ENCODE measurements at places on chromosomes 3 and 15.
A peak's percentile ranks its signal among the peaks of the same experiment; 100 is the strongest.

- DNase-seq: no peak
Observed at GRCh38 chr3:81452418-81452817, 309.0 kb downstream of the GBE1 start.

- DNase-seq: no peak
Observed at GRCh38 chr15:29880341-29880740, 58.1 kb upstream of the TJP1 start.

DNA sequence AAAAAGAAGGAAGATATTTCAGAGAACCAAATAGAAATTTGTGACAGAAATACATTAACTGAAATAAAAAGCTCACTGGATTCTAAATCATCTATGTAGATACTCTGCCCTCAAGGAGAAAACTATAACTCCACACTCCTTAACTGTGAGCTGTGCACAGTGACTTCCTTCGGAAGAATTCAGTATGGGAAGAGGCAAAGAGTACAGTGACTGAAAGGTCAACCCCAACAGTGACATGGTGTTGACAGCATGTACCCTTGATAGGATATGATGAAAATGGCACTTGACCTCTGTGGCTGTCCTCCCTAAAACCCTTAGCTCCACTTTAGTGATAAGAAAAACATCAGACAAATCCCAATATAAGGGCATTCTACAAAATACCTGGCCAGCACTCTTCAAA lies 165.5 kb downstream of the ATP10A start:
- DNase-seq: no peak

GRCh38 chr15:55283379-55284147 lies 6.0 kb downstream of the RAB27A start:
- DNase-seq: no peak

DNA sequence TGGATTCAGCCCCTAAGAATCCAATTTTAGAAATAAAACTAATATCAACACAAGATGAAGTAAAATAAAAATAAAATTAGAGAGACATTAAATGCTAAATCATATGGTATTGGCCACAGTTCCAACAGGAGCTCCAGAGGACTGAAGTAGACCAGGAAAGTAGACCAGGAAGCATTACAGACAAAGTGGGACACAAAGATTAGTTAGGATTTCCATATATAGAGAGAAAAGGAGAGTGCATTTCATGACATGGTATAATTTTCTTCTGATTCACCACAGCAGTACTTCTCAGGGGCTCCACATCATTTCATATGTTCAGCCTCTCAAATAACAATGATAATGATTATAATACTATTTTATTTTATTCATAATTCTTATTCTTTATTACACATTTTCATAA lies 18.3 kb downstream of the FGF7 start:
- no peak for DNase-seq

GRCh38 chr3:66001626-66002025 lies 37.1 kb downstream of the MAGI1 start:
- DNase-seq: no peak

GRCh38 chr3:61866961-61867461 lies 305.6 kb downstream of the PTPRG start:
- DNase-seq: no peak

- DNase-seq: no peak
Observed at GRCh38 chr3:168024537-168024941, 71.2 kb downstream of the GOLIM4 start.

DNA sequence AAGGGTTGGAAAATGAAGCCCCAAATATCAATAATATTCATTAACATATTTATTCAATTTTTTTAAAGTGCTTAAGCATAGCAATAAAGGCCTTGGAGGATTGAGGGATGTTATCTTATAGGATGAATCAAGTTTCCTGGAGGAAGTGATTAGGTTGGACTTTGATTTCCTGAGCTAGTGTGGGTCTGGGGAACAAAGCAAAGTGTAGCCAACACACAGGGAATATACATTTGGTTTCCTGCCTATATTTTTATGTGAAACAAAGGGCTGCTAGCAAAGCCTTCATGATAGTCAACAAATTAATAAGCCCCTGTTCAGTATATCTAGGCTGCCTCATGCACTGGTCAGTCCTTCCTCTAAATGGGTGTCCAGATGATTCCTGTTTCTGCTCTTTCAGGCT lies 261.1 kb upstream of the IL12A start:
- DNase-seq: no peak

DNA sequence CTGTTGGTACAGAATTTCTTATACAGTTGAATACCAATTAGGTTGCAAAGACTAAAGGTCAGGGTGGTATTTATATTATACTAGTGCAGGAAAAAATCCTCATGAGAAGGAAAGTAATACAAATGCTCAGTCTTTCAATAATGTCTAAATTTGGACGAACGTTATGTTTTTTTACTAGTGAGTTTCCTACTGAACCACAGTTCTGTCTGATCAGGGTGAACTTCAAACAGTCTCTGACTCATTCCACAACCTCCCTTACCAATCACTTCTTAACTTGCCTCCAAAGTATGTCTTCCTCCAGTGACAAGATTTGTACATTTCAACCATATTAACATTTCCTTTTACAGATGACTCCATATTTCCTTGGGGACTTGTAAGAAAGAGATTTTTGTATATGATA lies 3.4 kb downstream of the TMEM212 start:
- DNase-seq: no peak

DNA sequence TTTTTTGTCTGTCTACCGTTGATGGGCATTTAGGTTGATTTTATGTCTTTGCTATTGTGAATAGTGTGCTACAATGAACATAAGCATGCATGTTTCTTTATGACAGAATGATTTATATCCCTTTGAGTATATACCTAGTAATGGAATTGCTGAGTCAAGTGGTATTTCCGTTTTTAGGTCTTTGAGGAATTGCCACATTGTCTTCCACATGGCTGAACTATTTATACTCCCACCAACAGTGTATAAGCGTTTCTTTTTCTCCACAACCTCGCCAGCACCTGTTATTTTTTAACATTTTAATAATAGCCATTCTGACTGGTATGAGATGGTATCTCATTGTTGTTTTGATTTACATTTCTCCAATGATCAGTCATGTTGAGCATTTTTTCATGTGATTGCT lies 89.6 kb upstream of the GALNT15 start:
- no peak for DNase-seq

DNA sequence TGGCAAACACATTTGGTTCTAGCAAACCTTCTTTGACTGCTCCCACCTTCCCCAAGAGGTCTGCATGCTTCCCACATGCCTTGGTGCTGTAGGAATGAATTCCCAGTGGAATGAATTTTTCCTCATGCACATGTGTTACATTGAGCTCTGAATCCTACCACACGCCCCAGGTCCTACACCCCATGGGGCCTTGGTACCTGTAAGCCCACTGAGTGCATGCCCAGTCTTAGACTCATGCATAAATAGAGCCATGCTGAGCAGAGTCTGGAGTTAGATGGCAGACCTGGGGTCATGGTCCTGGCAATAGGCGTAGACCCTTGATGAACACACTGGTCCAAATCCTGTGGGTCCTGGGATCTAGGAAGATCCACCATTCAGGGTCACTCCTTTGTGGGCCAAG lies 81.8 kb downstream of the EPHB1 start:
- no peak for DNase-seq

GRCh38 chr3:188673646-188674186 lies 498.1 kb upstream of the TPRG1 start:
- DNase-seq: no peak

- DNase-seq: no peak
Observed at GRCh38 chr15:69467636-69468035, 15.0 kb downstream of the RPLP1 start.

GRCh38 chr15:79076661-79077060 lies 13.9 kb downstream of the RASGRF1 start:
- DNase-seq: peak; percentile 12

GRCh38 chr15:91604122-91604521 lies 249.4 kb upstream of the SLCO3A1 start:
- no peak for DNase-seq

GRCh38 chr3:147775816-147776530 lies 366.8 kb downstream of the ZIC1 start:
- DNase-seq: no peak

DNA sequence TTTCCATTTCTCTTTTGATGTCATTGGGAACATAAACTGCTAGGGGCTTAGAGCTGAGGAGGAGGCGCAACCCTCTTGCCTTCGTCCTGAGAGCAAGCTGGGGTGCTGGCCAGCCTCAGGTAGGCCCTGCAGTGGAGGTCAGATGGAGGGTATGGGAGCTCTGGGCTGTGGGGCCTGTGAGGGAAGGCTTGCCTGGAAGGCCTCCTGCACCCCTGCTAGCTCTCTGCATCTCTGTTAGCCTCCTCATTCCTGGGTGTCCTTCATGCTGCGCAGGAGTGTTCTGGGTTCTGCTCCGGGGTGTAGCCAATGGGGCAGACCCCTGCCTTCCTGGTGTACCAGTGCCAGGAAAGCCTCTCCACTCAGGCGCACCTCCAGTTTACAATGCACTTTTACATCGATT lies 11.8 kb downstream of the GP5 start:
- no peak for DNase-seq

DNA sequence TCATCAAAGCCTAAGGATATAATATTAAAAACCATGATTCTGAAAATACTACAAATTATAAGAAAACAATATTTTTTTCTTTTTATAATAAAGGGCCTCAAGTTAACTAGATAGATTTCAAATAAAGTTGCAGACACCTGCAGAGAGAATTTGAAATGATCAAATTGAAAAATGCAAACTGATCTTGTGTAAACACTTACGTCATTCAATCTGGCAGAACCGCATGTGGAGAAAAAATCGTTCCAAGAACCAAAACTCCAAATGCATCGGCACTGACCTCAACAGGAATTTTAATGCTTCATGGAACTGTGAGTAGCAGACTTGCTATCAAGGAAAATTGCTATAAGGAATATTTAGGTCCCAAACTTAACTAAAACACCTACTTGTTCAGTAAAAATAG lies 17.2 kb downstream of the CPA3 start:
- no peak for DNase-seq

- DNase-seq: peak; percentile 8
Observed at GRCh38 chr3:161372321-161373260, 1.3 kb upstream of the SPTSSB start.

DNA sequence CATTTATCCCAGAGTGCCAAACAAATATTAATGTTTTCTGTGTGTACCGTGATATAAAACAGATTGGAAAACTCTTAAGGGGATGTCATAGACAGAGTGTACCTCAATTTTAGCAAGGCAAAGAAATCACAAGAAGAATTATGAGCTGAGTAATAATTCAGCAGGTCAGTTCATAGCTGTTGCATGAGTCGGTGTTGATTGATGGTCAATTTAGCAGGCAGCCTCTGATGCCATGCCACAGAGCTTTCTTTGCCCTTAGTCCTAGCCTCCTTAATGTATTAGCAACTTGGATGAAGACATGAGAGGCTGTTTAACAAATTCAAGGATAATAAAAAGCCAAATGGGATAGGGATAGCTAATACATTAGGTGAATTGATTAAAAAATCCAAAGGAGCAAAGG lies 6.8 kb downstream of the SLC35A5 start:
- no peak for DNase-seq

GRCh38 chr15:65245096-65245856 lies 34.0 kb upstream of the CILP start:
- DNase-seq: no peak

GRCh38 chr15:64426845-64427465 lies 33.4 kb upstream of the ZNF609 start:
- DNase-seq: no peak

GRCh38 chr3:193489949-193490348 lies 64.7 kb downstream of the ATP13A4 start:
- no peak for DNase-seq

DNA sequence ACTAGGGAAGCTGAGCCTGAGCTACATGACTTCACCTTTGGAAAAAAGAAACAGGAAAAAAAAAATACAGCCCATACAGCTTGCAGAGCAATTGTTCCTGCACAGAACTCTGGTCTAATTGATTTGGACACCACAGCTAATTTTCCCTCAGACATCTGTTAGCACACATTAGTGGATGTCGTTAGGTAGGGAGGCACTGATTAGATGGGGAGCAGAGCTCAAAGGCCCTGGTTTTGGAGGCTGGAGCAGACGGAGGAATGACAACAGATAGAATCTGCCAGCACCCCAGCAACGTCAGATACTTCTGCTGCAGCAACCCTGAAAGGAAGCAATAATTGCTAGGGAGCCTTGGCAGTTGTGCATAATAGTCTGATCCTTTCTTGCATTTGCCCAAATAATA lies 398.9 kb downstream of the LSAMP start:
- no peak for DNase-seq

- no peak for DNase-seq
Observed at GRCh38 chr3:16426665-16427064, 86.8 kb downstream of the RFTN1 start.

DNA sequence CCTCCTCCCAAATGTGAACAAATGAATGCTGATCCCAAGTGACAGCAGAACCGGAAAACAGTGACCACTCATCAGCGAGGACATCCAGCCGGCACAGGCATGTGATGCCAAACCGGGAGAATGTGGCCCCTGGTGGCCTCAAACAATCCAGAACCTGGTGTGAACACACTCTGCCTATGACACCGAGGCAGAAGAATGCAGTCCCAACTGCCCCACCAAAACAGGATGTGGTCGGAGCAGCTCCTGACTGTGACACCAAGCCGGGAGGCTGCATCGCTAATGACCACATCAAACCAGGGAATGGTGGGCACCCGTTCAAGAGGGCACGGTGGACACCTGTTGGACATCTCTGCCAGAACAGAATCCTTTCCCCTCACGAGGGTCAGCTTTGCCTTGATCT lies 15.4 kb downstream of the SCN5A start:
- no peak for DNase-seq

DNA sequence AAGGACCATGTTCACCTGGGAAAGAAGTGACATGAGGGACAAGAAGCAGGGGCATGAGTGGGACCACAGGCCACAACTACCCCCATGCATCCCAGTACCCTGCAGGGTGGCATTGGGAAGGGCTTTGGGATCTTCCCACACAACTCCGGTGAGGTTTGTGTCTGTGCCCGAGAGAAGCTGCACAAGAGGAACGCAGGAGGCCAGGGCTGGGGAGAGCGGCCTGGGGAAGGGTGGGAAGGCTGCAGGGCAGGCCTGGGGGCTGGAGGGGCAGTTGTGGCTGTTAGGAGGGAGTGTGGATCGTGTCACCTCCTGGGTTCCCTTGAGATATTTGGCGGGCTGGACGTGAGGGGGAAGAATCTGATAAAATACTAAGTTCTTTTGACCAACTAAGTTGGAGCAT lies 25.3 kb upstream of the MFSD1 start:
- no peak for DNase-seq

GRCh38 chr15:78638658-78639314 lies 2.2 kb downstream of the CHRNB4 start:
- DNase-seq: peak; percentile 18

DNA sequence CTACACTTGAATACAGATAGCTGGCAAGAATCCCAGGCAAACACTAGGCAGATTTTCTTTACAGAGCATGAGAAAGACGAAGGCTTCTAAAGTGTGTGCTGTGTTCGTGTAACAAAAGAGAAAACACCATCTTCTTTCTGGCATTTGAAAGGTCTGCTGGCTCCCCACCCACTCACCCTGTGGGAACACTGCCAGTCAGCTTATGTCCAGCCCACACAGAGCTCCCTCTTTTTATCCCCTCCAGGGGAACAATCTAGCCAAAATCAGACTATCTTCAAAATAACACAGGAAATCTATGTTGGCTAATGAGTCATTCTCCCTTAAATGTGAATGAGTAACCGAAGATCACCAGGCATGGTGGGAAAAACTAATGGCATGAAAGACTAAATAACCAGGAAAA lies 45.6 kb upstream of the PAQR5 start:
- no peak for DNase-seq

GRCh38 chr3:146138902-146139301 lies 22.1 kb downstream of the PLOD2 start:
- DNase-seq: no peak

All from hypothalamus (tissue), 51 donors.